ENCODE measurements at places on chromosomes 3 and 15. TPM values are rescaled to one million over a fixed set of nuclear protein-coding genes. Genes with fewer than 3 reads are reported as not detected.

DNA sequence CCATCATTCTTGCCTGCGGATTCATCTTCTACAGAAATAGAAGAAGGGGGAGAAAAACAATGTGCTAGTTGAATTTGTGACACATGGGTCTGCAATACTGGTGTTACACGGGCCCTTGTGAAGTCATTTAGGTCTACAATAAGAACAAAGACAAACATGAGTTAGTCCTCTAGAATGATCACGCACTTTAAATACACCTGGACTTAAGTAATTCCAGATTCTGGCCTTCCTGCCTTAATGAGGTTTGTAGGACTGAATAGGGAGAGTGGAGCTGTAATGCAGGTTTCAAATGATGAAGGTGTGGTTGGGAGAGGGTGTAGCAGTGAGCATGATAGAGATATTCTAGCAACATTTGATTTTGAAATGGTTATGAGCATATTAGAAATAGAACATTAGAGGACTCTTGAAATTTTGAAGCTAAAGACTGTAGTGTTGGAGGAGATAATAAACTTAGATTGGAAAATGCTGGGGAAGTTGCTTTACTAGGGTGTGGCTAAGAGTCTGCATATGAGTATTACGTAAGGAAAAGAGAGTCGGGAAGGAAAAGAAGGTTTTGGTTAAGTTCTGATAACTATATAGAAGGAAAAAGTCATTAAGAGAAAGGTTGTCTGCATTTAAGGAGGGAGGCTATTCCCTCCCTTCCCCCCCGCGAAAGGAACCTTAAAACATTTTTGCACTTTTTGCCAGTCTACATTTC lies 606 bp downstream of the EIF2A start:
- H3K27ac ChIP-seq, result peak overlapping the region; percentile 98
- peaks cover 4% of the 10 kb centered on the region for H3K27me3 ChIP-seq
- H3K4me3 ChIP-seq, result peak overlapping the region; percentile 98
- peaks cover 76% of the 10 kb centered on the region for H3K4me1 ChIP-seq

GRCh38 chr3:195221015-195221853 lies 49.7 kb downstream of the XXYLT1 start:
- H3K4me3 ChIP-seq, result no peak overlapping the region
- H3K27ac ChIP-seq, result no peak overlapping the region
- no peaks in the 10 kb centered on the region for H3K27me3 ChIP-seq
- H3K4me1 ChIP-seq, result peaks cover 2% of the 10 kb centered on the region
- H3K36me3 ChIP-seq, result peaks cover 10% of the 10 kb centered on the region
- no peak for DNase-seq

STRIT1 gene
- polyA plus RNA-seq, result not detected

GRCh38 chr3:89145995-89146394 lies 38.6 kb downstream of the EPHA3 start:
- H3K4me3 ChIP-seq, result no peak overlapping the region
- DNase-seq, result no peak
- H3K27ac ChIP-seq, result no peak overlapping the region
- no peaks in the 10 kb centered on the region for H3K27me3 ChIP-seq
- no peaks in the 10 kb centered on the region for H3K4me1 ChIP-seq
- H3K36me3 ChIP-seq, result no peaks in the 10 kb centered on the region

DNA sequence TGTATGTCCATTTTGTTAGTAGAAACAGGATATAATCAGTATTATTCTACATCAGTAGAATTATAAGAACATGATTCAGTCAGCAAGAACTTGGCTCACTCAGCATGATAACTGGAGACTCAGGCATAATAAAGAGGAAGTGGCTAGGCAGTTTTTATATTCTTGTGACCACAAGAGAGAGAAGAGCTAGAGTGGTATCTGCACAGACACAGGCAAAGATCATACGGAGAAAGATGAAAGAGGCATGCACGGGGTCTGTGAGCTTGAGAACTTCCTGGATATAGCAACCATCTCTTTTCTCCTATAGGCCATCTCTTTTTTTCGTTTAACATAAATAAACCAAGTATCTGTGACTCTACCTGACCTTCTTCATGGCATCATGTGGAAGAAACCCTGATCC lies 46.8 kb downstream of the MYO5A start:
- H3K27ac ChIP-seq, result peak overlapping the region; percentile 88
- H3K4me1 ChIP-seq, result peaks cover 69% of the 10 kb centered on the region
- H3K4me3 ChIP-seq, result peak overlapping the region; percentile 56
- DNase-seq, result peak; percentile 66
- no peaks in the 10 kb centered on the region for H3K27me3 ChIP-seq

CCR1 gene
- polyA plus RNA-seq, result 24.1 TPM

DNA sequence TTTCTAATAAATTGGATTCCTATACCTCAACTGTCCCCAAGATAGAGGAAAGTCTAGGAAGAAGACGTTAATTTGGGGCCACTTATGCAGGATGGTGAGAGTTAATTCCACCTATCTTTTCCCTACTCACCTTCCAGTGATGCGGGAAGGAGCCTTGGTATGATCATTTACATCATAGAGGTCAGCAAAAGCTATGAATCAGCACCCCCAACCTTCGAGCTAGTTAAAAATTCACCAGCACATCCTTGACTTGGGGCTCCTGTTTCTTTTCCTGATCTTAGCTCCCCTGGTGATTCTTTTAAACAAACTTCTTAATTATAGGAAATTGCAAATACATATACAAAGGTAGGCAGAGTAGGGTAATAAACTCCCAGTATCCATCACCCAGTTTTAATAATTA lies 366.6 kb downstream of the SOX2 start:
- no peaks in the 10 kb centered on the region for H3K27me3 ChIP-seq
- DNase-seq, result no peak
- no peak overlapping the region for H3K27ac ChIP-seq

SYNPR gene
- polyA plus RNA-seq, result not detected

DNA sequence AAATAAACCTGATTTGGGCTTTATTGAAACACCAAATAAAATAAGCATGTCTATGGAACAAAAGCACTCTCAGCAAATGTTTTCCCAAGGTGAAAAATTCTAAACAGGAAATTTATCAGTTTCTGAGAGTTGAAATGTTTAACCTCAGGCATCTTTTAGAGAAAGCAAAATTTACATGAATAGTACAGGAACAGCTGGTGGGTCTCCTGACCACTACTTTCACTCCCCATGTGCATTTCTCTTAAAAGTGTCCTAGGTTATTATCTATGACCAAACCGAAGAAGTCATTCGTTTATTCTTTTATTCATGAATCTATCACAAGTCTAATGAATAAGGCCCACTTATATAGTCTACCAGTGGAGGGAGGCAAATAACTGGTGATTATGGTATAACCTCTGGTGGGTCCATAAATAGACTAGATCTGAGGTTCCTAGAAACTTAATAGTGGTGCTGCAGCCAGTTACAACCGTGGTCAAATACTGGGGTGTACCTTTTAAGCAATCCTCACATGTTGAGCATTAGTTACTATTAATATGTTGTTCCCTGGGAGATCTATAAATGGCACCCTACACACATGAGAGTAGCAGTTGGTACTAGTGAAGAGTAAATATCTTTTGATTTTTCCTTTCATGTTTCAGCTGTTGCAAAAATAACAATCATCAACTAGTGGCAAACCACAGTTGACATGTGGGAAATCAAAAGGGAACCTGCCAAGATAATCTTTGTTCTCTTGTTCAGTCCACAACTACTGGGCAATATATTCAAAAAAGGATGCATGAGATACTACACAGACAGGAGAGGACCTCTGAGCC lies 169.3 kb upstream of the STAC start:
- no peak overlapping the region for H3K27ac ChIP-seq
- H3K4me1 ChIP-seq, result no peaks in the 10 kb centered on the region
- no peak overlapping the region for H3K4me3 ChIP-seq
- no peak for DNase-seq
- no peaks in the 10 kb centered on the region for H3K27me3 ChIP-seq

DNA sequence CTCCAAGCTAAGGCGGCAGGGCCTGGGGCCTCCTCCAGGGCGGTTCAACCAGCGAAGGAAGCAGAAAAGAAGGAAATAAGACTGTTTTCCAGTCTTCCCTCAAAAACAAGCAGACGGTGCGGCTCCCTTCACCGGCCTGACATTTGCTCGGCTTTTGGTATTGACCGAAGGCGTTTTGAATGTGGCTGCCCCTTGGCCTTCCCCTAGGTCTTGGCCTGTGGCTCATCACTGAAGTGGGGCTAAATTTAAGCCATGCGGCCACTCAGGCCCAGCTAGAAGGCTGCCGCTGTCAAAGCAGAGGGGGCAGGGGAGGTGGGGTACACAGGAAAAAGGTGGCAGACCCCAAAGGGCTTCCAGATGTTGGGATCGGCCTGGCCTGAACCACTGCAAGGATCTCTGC lies 86.2 kb downstream of the SRGAP3 start:
- H3K27ac ChIP-seq, result no peak overlapping the region
- H3K4me3 ChIP-seq, result no peak overlapping the region
- H3K27me3 ChIP-seq, result no peaks in the 10 kb centered on the region
- no peak for DNase-seq
- H3K36me3 ChIP-seq, result no peaks in the 10 kb centered on the region
- H3K4me1 ChIP-seq, result no peaks in the 10 kb centered on the region

GNAT1 gene
- polyA plus RNA-seq, result not detected

DNA sequence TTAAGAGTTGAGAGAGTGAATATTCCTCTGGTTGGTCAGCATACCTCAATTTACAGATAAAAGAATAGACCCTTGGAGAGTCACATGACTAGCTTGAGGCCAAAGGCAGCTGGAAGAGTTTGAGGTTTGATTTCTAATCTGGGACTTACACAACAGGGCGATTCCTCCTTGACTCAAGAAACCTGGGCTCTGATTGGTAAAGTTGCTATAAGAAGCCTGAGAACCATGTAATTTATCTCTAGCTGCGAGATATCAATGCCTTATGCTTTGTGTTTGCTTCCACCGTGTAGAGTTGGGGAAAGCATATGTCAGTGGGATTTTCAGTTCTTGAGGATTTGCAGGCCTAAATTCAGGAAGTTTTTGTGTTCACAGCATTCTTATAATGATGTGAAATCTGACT lies 206.0 kb downstream of the KLHL25 start:
- no peak overlapping the region for H3K4me3 ChIP-seq
- H3K27me3 ChIP-seq, result peaks cover 1% of the 10 kb centered on the region
- DNase-seq, result no peak
- no peak overlapping the region for H3K27ac ChIP-seq

DNA sequence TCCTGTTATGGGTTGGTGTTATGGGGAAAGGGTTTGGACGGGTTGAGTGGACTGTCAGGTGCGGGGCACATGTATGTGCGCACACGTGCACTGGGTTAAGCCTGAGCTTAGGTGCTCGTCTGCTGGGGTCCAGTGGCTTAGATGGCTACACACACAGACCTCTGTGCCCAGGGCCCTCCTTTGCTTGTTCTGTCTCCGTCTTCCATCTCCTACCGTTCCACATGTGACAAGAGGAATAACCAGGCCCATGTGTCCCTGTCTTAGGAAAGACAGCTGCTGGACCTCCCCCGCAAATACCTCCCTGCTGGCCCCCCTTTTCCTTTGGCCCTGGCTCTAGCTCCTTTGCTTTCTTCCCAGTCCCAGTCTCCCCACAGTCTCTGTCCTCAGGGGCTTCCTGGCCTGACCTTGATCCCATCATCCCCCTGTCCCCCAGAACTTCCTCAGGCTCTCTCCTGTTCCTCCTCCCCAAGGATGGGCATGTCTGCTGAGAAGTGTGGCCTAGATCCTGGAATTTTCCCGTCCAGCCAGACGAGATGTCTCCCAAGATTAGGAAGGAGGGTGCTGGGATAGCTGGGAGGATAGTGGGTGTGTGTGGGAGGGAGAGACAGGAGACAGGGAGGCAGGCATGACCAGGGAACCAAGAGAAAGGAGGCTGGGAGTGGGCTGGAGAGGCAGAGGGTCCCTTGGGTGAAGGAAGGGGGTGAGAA lies 797 bp upstream of the THPO start:
- H3K27ac ChIP-seq, result no peak overlapping the region
- peaks cover 6% of the 10 kb centered on the region for H3K4me1 ChIP-seq
- peak overlapping the region; percentile 53 for H3K4me3 ChIP-seq
- H3K36me3 ChIP-seq, result no peaks in the 10 kb centered on the region
- peaks cover 8% of the 10 kb centered on the region for H3K27me3 ChIP-seq

DNA sequence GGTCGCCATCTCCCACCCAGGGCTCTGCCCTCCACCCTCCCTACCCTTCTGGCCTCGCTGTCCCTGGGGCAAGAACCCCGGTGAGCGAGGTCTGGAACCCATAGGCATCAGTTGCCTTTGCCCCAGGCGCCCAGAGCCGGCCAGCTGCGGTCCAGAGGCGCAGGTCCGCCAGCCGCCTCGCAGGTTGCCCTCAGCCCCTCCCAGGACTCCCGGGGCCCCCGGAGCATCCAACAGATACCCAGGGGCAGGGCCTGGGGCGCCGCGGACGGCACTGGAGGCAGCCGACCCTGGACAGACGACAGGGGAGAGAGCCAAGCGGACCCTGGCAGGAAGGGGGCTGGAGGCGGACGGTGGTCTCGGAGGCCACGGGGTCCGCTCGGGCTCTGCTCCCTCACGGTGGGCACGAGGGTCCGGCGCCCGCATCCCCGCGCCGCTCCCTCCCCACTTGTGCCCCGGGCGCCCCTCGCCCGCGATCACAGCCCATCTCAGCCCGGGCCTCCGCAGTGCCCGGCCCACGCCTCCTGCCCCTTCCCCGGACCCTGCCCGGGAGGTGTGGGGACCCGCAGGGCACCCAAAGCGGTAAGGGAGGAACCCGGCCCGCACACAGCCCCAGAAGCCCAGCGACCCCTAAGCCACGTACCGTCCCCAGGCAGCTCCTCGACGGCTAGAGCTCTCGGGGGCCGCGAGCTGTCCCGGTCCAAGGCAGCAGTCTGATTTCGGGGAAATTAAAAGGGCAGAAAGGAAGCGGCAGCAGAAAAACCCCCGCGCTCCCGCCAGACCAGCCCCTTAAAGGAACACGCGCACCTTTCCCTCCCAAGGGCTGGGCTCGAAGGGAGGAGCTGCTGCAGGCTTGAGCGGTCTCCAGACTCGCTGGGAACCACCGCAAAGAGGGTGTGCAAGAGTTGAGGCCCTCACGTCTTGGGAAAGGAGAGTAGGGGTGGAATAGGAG lies at the start of gene HAPLN3:
Gene HAPLN3 (minus strand): TSS at position 726 of the 949 bp plus-strand sequence. CDS start 8,246 bp downstream, outside the sequence.
- H3K27ac ChIP-seq, result no peak within 1 kb of the TSS
- no peaks in the 10 kb centered on the region for H3K36me3 ChIP-seq
- peak; percentile 28 for DNase-seq
- H3K4me1 ChIP-seq, result peaks cover 13% of the 10 kb centered on the region

RSL24D1 gene
- 76.2 TPM for polyA plus RNA-seq

IQCF5 gene
- polyA plus RNA-seq, result not detected

RARB gene
- 0.19 TPM for polyA plus RNA-seq

- DNase-seq, result peak; percentile 13
- H3K36me3 ChIP-seq, result peaks cover 4% of the 10 kb centered on the region
- peaks cover 7% of the 10 kb centered on the region for H3K27me3 ChIP-seq
- H3K27ac ChIP-seq, result no peak overlapping the region
- no peak overlapping the region for H3K4me3 ChIP-seq
These were observed 660.1 kb upstream of the CFAP20DC start for GRCh38 chr3:59709702-59710553.

DNA sequence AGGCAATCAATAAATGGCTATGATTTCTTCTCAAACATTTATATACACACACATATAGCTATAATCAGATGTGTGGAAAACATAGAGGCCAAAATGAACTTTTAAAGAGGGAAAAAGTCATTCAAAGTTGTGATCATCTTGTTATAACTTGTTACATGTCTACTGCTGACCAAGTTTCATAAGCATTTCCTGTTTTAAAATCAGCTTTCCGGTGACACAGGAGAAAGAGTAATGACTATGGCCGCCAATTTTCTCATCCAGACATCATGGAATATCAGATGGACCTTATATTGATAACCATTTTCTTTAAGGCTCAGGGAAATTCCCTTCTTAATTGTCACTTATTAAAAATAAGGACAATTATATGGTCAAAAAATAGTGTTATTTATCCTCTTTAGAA lies 71.7 kb upstream of the AGTR1 start:
- no peaks in the 10 kb centered on the region for H3K36me3 ChIP-seq
- H3K27me3 ChIP-seq, result no peaks in the 10 kb centered on the region
- H3K4me3 ChIP-seq, result no peak overlapping the region
- no peaks in the 10 kb centered on the region for H3K4me1 ChIP-seq
- H3K27ac ChIP-seq, result no peak overlapping the region
- DNase-seq, result no peak

- no peak for DNase-seq
- H3K27me3 ChIP-seq, result no peaks in the 10 kb centered on the region
- no peaks in the 10 kb centered on the region for H3K36me3 ChIP-seq
These were observed 48.9 kb upstream of the TCF12 start for GRCh38 chr15:56869573-56869972.
